Adrenal gland (tissue), 19 donors: ENCODE measurements at places on chromosomes 5 and 9. TPM values are rescaled to one million over a fixed set of nuclear protein-coding genes. Genes with fewer than 3 reads are reported as not detected.

The ANKRD20A1 gene
- 0.09 TPM for polyA plus RNA-seq

The MYOT gene
- 3.7 TPM for polyA plus RNA-seq

The PGGT1B gene
- polyA plus RNA-seq: 2.6 TPM

The FABP6 gene
- 29.4 TPM for polyA plus RNA-seq

The HDAC3 gene
- polyA plus RNA-seq: 68.7 TPM

The RELL2 gene
- 17.4 TPM for polyA plus RNA-seq

The SOX30 gene
- 0.27 TPM for polyA plus RNA-seq

The ITGA1 gene
- polyA plus RNA-seq: 80.3 TPM

The TMC1 gene
- not detected for polyA plus RNA-seq

The PCDHAC1 gene
- polyA plus RNA-seq: 0.16 TPM

The CFAP157 gene
- polyA plus RNA-seq: 0.88 TPM

The EXD3 gene
- 111 TPM for polyA plus RNA-seq

The ANKRD31 gene
- 0.13 TPM for polyA plus RNA-seq

The INSL6 gene
- polyA plus RNA-seq: not detected

The GKAP1 gene
- 7.2 TPM for polyA plus RNA-seq

The RAB3C gene
- polyA plus RNA-seq: 3.4 TPM

The NOL8 gene
- 33.7 TPM for polyA plus RNA-seq

The ERBIN gene
- 10.7 TPM for polyA plus RNA-seq

The PTPRD gene
- 4.3 TPM for polyA plus RNA-seq

The PCDHGA2 gene
- 2.1 TPM for polyA plus RNA-seq

The AQP7 gene
- 0.51 TPM for polyA plus RNA-seq

The C5orf46 gene
- not detected for polyA plus RNA-seq

The SLC22A4 gene
- 3.3 TPM for polyA plus RNA-seq

The KCNT1 gene
- 0.20 TPM for polyA plus RNA-seq

The KLHL9 gene
- polyA plus RNA-seq: 7.4 TPM
